ENCODE measurements at places on chromosomes 7 and 10.

- no peak for DNase-seq
Observed at GRCh38 chr10:14327527-14327926, 3.2 kb downstream of the FRMD4A start.

GRCh38 chr10:9450801-9451200, 1396.3 kb downstream of the GATA3 start:
- no peak for DNase-seq

GRCh38 chr7:33334349-33334748, 205.0 kb downstream of the BBS9 start:
- peak; percentile 50 for DNase-seq

GRCh38 chr10:129046065-129046681, 420.9 kb upstream of the MGMT start:
- no peak for DNase-seq

- no peak for DNase-seq
Observed at GRCh38 chr10:20175719-20176118, 359.5 kb downstream of the PLXDC2 start.

GRCh38 chr7:18257711-18258110, 230.1 kb upstream of the PRPS1L1 start:
- DNase-seq, result peak; percentile 10

DNA sequence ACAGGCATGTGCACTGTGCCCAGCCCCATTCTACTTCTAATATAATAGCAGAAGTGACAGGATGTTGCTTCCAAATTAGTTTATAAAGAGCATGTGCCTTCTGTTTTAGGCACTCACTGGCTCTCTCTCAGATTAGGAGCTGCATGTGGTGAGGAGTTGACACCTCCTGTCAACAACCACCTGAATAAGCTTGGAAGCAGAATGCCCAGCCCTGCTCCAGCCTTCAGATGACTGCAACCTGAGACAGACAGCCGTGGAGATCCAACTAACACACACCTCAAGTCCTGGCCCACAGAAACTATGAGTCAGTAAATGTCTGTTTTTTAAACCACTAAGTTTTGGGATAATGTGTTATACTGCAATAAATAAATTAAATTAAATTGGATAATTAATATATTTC, 54.5 kb downstream of the PARD3 start:
- DNase-seq, result peak; percentile 98

DNA sequence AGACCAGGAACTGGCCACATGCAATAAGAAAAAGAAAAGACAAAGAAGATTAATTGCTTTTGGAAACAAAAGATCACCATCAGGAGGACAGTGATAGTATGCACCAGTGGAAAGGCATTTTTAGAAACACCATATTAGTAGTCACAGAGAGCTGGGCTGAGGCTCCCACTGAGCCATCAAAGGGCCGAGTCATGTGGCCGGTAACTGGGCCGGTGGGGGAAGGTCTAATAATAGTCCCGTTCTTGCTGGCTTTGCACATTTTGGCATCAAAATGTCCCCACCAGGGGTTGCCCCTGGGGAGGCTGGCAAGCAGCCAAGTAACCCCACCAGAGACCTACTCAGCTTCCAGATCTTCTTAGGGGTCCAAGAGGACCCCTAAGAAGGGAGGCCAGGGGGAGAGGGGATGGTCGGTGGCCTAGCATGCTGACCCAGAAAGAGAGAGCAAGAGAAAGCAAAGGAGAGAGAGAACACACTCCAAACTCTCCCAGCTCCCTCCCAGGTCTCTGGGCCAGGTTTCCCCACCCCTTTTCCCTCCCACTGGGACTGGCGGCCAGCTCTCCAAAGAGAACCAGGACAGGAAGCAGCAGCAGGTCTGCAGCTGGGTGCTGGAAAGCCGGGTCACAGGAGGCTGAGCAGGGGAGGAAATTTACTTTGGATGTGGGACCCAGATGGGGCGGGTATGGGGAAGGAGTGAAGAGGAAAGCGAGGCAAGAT, 70.2 kb upstream of the FGFR2 start:
- DNase-seq, result peak; percentile 46

- peak; percentile 18 for DNase-seq
Observed at GRCh38 chr10:89219513-89220218, 12.5 kb upstream of the CH25H start.

DNA sequence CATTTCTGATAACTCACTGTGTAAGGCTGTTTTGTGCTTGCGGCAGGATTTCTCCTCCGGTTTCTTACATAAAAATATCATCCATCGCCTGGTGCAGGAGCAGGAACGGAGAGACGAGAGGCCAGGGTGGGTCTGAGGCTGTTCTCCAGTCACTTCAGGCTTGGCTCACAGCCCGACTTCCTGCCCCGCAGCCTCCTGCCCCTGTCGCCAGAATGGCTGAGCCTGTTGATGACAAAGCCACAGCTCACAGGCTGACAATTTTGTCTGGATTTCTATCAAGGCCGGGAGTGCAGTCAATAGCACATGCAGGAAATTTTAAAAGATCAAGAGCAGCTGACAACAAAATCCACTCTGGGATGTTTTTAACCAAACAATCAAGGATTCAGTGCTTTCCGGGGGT, 229.7 kb upstream of the ZNF32 start:
- DNase-seq, result no peak

GRCh38 chr7:140544388-140544826, 65.1 kb upstream of the MKRN1 start:
- DNase-seq, result no peak

DNA sequence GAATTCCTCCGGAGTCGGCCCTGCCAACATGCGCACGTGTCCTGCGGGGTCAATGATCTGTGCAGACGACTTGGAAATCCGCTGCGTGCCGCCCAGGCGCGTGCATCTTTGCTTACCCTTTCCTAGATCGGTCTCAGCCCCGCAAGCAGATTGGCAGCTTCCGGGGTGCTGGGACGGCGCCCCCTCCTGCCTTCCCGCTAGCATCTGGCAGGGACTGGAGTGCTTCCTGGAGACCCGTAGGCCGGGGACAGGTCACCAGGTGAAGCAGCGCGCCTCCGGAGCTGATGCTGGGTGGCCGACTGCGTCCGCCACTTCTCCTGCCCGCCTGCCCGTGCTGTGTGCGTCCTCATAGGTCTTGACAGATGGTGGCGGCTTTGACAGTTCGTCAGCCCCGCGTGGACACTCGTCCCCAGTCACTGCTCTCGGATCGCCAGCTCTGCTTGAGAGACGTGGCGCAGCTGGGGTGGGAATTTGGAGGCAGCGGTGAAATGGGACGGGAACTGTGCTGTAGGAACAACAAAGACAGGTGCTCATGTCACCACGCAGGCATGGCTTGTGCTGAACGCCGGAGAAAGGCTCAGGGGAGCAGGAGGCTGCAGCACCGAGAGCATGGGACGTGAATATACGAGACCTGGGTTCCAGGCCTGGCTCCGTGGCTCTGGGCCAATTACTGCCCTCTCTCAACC, 21.9 kb upstream of the KCNK18 start:
- peak; percentile 14 for DNase-seq

- no peak for DNase-seq
Observed at GRCh38 chr7:132387596-132387995, 188.7 kb downstream of the PLXNA4 start.

- peak; percentile 90 for DNase-seq
Observed at GRCh38 chr10:110512461-110513187, 14.9 kb downstream of the DUSP5 start.

- DNase-seq, result no peak
Observed at GRCh38 chr7:94513565-94513860, 3.9 kb downstream of the CASD1 start.

DNA sequence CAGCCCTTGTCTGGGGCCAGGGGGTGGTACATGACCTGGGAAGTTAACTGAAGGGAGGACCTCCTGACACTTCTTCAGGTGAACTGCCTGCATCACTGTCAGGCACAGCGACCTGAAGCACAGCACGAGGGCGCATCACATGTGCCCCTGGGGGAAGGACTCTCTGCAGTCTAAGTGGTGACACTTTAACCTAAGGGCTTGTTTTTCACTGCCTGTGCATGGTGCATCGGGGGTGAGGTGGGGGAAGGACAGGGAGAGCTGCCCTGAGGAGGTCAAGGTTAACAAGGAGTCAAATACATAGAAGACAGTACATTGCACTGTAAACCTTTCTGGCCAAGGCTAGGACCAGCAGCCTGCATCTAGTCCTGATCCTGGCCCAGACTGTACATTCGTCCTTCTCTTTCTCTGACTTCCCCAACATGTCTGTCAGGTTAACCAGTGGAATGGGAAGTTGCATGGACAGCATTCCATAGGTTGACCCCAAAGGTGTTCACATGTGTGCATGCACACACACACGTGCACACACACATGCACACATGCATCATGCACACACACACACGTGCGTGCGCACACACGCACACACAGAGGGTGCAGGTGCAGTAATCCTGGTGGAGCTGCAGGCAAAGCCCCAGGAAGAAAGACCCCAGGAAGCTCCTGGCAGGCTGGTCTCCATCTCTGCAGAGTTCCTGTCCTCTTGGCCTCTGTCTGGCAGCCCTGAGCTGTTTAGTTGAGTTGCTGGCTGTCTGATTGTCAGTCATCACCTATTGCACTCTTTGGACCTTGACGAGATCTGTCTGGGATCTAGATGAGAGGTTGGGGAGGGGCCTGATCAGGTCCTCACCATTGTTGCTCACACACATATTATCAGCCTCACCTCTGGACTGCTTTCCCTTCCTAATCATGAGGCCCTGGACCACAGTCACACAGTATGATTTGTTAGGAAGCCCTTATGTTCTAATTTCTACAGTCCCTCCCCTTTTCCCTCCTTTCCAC, 37.8 kb downstream of the WDFY4 start:
- DNase-seq, result no peak

- DNase-seq, result no peak
Observed at GRCh38 chr7:47423196-47423595, 158.7 kb downstream of the TNS3 start.

- DNase-seq, result no peak
Observed at GRCh38 chr10:28363376-28363775, 60.5 kb upstream of the MPP7 start.

DNA sequence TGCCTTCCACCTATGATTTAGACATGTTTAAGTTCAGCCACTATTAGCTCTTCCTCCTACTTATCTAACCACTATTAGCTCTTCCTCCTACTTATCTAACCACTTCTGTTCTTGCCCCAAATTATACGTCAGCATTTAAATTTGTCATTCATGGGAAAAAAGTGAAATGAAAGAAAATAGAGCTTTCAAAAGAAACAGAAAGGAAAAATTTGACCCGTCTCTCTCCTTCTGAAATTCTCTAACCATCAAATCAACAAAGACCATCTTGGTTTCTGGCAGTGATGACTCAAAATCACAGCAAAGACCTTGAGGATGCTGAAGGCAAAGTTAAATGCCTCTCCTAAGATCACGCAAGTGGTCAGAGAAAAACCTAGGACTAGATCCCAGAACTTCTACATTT, 2.6 kb downstream of the LIPA start:
- no peak for DNase-seq

GRCh38 chr7:115023219-115023618, 101.3 kb downstream of the MDFIC start:
- DNase-seq, result no peak

- peak; percentile 88 for DNase-seq
Observed at GRCh38 chr10:89431977-89432376, 17.6 kb downstream of the IFIT5 start.

GRCh38 chr10:1308173-1308961, 252.2 kb downstream of the WDR37 start:
- no peak for DNase-seq

GRCh38 chr10:110858297-110858934, 13.3 kb upstream of the PDCD4 start:
- no peak for DNase-seq

DNA sequence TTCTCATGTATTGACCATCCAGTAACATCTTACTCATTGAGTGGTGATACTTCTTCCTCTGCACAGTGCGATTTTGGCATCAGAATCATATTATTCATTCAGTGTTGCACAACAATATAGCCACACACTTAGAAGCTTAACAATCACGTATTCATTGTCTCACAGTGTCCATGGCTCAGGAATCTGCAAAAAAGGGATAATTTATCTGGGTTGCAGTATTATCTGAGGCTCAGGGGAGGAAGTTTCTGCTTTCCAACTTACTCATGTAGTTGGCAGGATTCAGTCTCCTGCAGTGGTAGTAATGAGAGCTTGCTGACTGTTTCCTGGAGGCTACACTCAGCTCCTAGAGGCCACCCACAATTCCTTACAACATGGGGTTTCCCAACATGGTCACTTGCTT, 803.6 kb downstream of the SORCS1 start:
- DNase-seq, result peak; percentile 92

DNA sequence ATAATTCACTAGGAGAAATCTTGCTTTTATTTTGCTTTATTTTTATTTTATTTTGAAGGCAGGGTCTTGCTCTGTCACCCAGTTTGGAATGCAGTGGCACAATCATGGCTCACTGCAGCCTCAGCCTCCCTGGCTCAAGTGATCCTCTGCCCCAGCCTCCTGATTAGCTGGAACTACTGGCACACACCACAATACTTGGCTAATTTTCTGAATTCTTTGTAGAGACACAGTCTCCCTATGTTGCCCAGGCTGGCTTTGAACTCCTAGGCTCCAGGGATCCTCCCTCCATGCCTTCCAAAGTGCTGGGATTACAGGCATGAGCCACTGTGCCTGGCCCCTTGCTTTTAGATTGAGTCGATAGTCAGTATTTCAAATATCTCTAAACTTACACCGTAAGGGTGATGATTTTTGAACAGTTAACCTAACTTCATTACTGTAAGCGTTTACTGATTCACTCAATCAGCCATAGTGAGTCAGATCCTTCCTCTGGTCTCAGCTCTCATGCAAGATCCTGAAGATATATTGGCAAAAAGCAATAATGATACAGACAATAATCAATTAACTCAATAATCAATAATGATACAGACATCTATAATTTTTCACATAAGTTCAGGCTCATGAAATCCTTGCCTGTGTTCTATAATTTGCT, 239.5 kb downstream of the KIAA1217 start:
- DNase-seq, result peak; percentile 52

DNA sequence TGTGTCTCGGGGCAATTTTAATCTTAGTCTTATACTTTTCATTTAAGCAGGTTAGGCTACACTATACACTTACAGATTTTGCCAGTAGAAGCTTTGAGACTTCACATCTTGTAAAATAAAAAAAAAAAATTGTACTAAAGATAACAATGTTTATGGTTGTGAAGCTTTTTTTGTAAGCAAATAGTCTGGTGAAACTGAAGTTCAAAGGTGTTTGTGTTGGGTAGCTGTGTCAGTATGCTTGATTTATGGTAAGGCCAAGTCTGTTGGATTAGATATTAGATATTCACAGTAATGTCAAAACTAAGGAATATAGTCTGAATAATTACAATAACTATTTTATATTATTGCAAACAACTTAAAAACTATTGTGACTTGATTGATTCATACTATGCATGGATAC, 31.0 kb upstream of the PRSS1 start:
- no peak for DNase-seq
